ENCODE measurements at places on chromosomes 3 and 15.

DNA sequence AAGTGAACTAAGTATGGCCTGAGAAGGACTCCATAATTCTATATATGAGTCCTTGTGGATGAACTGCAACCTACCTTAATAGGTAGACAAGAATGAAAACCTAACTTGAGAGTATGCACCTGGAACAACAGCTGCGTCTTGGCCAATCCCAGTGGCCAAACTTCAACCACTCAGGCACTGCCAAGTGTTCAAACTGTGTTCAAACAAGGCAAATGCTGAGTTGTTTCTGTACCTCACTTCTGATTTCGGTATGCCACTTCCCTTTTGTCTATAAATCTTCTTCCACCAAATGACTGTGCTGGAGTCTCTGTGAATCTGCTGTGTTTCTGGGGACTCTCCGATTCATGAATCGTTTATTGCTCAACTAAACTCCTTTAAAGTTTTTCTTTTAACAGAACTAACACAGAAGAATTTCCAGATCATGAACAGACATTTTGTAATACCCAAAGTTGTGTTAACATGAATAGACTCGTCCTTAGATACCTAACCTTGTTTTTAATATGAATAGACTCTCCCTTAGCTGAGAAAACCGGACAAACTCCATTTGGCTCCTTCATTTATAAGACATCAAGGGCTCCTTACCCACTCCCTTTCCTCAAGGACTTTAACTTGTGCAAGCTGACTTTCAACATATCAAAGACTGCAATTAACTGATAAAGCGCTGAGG is 4.1 kb downstream of the ZNF717 start:
- no peak for ATAC-seq

GRCh38 chr3:188323067-188323842 is 169.3 kb downstream of the LPP start:
- ATAC-seq, result peak; percentile 85

DNA sequence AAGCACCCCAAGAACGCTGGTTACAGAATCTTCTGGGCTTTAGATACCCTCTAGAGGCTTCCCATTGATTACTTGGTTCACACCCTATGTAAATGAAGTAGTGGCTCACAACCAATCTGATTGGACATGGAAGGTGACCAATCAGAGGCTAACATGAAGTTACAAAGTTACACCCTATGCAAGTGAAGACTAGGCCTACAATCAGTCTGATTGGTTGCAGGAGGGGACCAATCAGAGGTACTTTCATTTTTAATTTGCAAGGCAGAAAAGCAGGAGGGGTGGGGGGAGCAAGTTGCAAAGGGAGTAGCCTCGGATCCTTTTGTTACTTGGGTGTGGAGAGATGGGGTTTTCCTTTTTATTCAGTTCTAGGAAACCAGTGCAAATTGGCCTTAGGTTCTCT is 11.1 kb upstream of the RTP2 start:
- no peak for ATAC-seq

- no peak for ATAC-seq
Observed at GRCh38 chr3:32200490-32200889, 38.0 kb upstream of the CMTM8 start.
